ENCODE measurements at places on chromosomes 7 and 10.

DNA sequence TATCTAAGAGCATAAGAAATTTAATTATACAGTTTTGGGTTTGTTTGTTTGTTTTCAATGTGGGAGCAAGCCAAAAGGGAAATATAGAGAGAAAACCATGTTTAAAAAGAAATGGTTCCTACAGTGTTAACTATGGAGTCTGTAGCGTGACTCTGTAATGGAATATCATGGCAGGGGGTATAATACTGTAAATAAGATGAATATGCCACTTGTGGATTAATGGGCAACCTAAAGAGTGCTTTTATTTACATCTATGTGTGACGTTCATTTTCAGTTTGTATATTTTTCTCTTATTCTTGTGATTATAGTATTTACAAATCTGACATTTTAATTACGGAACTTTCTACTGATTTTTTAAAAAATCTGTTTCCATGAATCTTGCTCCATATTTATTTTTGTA is 95.9 kb downstream of the POLL start:
- no peak for DNase-seq

GRCh38 chr7:134004829-134005505 is 122.2 kb upstream of the LRGUK start:
- no peak for DNase-seq

GRCh38 chr7:77386165-77386822 is 29.9 kb downstream of the GSAP start:
- no peak for DNase-seq

- no peak for DNase-seq
These were observed 12.8 kb downstream of the NOD1 start for GRCh38 chr7:30465811-30466180.

GRCh38 chr7:369476-370258 is 79.7 kb downstream of the FOXL3 start:
- DNase-seq: no peak

GRCh38 chr10:51318399-51319172 is 244.3 kb downstream of the PRKG1 start:
- DNase-seq: no peak

GRCh38 chr10:129730993-129731325 is 233.1 kb downstream of the EBF3 start:
- no peak for DNase-seq

GRCh38 chr10:132414402-132415016 is 17.5 kb downstream of the PWWP2B start:
- no peak for DNase-seq

DNA sequence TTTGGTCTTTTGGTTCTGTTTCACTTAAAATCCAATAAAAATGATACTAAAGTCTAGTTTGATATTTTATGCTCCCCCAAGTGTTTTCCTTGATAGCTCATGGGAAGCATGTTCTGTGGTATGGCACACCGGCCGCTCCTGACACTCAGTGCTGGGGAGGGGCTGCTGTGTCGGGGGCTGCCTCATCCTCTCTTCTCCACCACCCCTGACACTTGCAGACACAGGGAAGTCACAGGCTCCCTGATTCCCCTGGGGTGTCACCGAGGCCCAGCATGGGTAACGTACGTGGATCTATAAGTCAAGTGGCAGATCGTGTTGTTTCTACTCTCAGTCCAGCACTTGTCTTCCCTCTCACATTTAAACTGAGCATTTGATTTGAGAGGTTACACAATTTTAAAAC is 508.6 kb downstream of the TNS3 start:
- no peak for DNase-seq

- DNase-seq: no peak
These were observed 33.7 kb upstream of the DGKI start for GRCh38 chr7:137880432-137880831.

- DNase-seq: no peak
These were observed 19.4 kb downstream of the C1GALT1 start for GRCh38 chr7:7201578-7202374.

DNA sequence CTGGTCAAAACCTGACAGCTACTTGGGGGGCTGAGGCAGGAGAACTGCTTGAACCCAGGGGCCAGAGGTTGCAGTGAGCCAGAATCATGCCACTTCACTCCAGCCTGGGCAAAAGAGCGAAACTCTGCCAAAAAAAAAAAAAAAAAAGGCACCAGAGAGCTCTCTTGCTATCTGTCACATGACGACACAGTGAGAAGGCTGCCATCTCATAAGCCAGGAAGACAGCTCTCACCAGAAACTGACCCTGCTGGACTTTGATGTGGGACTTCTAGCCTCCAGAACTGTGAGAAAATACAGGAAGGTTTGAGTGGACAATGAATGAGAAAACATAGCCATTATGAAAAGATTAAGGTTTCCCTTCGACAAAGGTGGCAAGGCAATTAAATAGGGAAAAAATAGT is 51.1 kb upstream of the KCNIP2 start:
- no peak for DNase-seq

GRCh38 chr10:128701381-128701780 is 575.2 kb upstream of the MKI67 start:
- no peak for DNase-seq

DNA sequence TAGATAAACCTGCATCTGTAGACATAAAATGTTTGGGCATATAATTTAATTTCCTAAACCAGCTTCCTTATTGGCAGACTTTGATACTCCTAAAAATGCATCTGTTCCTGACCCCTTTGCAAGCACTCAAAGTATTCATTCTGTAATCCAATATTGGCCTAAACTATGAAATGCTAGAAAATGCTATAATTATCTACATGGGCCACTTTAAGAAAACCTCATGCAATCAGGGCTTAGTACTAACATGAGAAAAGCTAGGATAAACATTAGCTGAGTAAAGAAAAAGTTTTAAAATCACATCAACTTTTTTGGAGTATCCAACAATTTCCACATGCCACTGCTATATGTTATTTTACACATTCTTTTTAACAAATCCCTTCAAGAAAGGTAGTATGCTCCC is 57.2 kb downstream of the PARD3 start:
- no peak for DNase-seq

- no peak for DNase-seq
These were observed at the start of gene SCRN1 for GRCh38 chr7:29989257-29989995. Gene SCRN1 (minus strand): TSS chr7:29989801. CDS start chr7:29969067, 20,734 bp downstream.

- DNase-seq: no peak
These were observed 108.9 kb upstream of the FAM20C start for GRCh38 chr7:83441-83840.

DNA sequence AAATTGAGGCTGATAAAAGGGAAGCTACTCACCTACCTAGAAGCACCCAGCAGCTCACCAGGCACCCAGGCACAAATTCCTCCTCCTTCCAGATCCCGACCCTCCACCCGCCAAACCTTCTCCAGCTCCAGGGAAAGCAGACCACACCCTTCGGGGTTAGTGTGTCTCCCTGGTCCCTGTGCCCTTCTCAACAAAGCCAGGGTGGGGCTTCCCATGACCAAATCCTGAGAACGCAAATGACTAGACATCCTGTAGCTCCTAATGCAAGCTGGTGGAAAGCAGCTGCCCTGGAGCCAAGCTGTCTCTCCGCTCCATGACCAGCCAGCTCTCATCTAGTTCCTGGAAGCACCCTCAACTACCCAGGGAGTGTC is 4.4 kb downstream of the TBX20 start:
- no peak for DNase-seq

- peak; percentile 63 for DNase-seq
These were observed 159.1 kb downstream of the DGKI start for GRCh38 chr7:137687556-137688265.

DNA sequence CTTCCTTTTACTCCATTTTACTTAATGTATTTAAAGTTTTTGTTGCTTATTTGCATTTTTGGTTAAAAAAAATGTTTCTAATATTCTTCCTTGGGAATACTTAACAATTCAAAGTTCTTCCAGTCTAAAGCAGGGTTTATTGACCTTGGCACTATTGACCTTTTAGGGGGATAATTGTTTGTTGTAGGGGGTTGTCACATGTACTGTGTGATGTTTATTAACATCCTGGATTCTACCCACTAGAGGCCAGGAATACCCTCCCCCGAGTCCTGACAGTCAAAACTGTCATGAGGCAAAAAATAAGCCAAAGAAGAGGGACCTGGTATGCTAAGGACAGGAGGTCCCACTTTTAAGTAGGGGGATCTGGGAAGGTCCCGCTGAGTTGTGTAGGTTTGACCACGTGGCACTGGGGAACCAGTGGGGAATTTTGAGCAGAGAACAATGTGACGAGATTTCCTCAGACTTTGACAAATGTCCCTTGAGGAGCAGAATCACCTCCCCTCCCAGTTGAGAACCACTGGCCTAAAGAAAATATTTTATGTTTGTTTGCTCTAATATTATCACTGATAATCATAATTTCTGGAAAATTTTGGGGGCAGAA is 178.3 kb upstream of the PRR15 start:
- DNase-seq: no peak

- DNase-seq: no peak
These were observed 13.4 kb downstream of the AMZ1 start for GRCh38 chr7:2701424-2701823.

- no peak for DNase-seq
These were observed 165.4 kb downstream of the ADAM12 start for GRCh38 chr10:126222736-126223511.

GRCh38 chr10:17380016-17380415 is 74.4 kb downstream of the ST8SIA6 start:
- no peak for DNase-seq
